Cardiac septum (tissue), 1 donor: ENCODE measurements at places on chromosomes 5 and 9.

DNA sequence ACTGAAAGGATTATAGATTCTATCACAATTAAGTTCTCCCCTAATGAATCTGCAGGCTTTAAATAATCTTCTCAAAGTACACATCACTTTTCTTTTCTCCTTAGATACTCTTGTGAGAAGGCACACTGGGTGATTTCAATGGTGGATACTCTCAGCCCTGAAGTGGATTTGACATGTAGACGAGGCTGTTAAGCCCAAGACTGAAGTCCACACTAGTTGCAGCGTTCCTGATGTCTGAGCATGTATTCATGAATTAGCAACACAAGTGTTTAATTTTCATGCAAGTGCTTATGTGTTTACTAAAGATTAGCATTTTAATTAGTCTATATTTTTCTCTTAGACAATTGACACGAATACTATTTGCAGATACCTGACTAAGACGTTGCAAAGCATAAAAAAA lies 218.9 kb downstream of the TMEM161B start:
- no peak for DNase-seq

DNA sequence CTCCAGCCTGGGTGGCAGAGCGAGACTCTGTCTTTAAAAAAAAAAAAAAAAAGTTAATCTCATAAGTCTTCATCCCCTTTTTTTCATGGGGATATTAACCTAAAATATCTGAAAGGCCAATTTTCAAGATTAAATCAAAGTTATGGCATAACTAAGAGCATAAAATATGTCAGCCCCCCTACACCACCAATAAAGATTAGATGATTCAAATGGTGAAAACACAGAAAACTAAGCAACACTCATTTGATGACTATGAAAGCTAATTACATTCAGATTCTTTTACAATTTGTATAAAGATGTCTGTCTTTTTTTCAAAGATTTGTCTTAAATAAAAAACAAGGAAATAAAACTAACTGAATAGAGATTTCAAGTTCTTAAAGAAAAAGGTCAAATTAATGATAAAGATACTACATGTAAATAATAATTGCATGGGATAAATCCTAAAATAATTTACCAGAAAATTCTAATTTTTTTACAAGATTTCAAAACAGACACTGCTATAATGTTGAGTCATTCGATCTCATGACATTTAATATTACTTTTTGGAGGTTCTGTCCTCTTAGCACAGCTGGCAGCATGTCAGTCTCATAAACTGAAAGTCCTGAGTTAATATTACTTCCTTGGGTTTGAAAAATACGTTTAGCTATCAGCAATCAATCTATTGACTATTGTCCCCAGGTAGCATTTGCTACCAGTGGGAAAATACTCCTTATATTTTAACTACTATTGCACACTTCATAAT lies 112.9 kb downstream of the KIAA0825 start:
- DNase-seq: no peak

- no peak for DNase-seq
These were observed 16.5 kb upstream of the IRX4 start for GRCh38 chr5:1899201-1899600.

- peak; percentile 63 for DNase-seq
These were observed 1.5 kb downstream of the NSMF start for GRCh38 chr9:137457406-137458193.

DNA sequence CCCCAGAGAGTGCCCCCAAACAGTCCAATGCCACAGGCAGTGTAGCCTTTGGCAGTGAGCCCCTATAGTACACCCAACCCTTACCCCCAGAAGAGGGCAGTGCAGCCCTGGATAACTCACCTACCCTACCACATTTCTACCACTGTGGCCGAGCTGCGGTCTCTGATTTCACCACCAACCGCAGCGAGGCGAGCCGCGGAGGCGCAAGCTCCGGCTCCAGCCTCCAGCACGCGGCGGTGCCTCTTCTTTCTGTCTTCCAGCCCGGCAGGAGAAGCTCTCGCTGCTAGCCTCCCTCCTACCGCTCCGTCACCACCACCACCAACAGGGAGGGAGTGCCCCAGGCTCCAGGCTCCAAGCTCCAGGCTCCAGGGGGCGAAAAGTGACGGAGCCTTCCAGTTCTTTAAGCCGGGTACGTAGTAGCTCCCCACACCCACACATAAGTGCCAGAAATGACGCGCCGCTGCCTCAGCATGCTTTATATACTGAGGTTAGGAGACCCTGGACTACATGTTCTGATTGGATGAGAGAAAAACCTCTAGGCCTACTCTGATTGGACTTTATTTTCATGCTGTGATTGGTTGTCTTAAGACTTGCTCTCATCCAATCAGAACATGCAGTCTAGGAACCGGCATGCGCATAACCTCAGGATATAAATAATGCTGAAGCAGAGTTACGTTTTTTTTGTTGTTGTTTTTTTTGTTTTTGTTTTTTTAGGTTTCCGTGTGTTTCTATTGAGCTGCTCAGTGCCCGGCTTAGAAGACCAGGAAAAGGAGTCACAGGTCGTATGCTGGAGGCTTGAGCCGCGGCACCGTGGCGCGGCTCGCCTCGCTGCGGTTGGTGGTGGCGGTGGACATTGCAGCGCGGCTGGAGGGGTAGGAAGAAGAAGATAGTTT lies at the start of gene PCAT7:
Gene PCAT7 (plus strand): TSS at position 645 of the 893 bp plus-strand sequence.
- no peak for DNase-seq

DNA sequence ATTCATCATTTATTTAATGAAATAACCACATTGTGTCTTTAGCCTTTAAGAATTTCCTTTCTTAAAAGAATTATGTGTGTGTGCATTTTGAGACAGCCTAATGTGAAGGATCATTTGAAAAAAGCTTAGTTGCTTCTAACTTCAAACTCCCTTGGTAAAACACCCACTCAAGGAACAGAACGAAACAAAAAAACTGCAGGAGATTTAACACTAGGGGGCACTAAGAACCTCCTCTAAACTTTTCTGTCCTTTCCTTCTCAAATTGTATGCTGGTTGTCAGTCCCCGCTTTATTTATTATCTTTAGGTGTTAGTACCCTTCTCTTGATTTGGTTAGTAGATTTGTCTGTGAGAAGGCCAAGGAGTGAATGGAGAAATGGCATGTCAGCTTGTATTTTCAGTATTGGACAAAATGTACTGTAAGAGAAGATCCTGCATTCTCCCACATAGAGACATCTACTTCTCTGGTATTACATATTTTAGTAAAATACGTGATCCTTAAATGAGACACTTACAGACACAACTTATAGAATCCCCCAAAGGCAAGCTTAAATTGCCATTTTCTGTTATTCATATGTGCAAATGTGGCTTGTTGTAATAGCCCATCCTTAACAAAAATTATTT lies 229.7 kb downstream of the MRPS30 start:
- DNase-seq: no peak

DNA sequence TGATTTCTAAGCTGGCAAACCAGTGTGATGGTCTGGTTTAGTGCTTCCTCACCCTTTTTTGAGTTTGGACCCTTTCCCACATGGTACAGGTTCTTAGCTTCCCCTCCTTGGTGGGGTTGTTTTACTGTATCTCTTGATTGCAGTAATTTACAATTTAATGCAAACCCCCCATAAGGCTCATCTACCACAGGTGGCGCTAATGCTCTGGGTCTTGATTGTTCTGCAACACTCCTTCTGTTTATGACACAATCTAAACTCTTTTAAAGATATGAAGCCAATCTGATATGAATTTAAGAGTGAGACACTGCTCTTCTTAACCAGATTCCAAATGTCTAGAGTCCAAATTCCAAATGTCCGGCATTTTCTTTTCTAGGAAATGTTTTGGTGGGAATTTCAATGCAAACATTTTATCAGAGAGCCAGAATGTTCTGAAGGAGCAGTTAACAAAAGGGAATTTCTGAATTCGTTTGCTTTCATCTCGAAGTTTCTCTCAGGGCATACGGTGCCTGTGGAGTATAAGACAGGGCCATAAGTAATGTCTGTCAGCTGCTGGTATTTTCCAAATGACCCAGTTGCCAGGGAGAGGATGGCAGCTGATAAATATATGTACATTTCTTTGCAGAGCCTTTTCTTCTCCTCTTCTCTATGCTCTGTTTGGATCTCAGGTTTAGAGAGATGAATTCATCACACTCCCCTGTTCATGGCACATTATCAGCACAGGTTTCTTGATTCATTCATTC lies 246.8 kb downstream of the ARHGAP26 start:
- DNase-seq: no peak

DNA sequence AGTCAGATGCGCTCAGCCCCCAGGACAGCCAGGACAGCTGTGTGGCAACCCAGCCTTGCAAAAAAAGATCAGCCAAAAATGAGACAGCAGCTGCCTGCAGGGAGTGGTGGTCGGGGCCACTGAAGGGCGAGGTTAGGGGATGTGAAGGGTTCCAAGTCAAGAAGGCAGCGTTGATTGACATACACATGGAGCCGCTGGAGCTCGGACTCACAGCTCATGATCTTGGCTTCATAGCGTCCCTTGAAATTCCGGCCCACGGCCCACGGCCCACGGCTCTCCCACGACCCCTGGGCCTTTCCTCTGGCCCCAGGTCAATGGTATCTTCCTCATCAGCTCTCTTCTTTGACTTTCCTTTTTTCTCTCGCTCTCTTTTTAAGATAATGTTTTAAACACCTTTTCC lies 390.0 kb upstream of the IRX4 start:
- DNase-seq: peak; percentile 53

- no peak for DNase-seq
These were observed 465.5 kb downstream of the DNAH5 start for GRCh38 chr5:13478831-13479465.

- no peak for DNase-seq
These were observed 428.6 kb downstream of the DMAC1 start for GRCh38 chr9:7370988-7371387.

GRCh38 chr9:87515006-87515405 lies 17.3 kb downstream of the DAPK1 start:
- DNase-seq: no peak

DNA sequence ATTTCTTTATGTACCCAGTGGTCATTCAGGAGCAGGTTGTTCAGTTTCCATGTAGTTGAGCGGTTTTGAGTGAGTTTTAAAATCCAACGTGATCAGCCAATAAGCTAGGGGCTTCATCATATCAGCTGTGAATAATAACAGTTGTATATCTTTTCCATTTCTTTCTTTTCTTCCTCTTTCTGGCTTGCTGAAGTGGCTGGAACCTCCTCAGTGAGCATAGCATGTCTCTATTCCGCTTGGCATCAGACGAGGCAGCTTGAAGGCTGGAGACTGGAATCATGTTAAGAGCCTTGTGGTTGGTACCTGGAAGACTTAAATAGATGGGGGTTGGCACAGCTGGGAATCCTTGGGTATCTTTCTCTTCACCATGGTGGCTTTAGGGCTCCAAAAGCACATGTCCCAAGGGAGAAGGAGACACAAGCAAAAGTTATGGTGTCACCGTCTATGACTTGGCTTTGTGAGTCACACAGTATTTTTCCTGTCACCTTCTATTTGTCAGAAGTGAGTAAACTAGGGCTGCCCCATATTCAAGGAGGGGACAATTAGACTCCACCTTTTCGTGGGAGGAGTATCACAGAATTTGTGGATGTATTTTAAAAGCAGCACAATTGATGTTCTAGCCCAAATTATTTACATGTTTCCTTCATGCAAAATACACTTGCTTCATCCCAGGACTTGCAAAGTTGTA lies 38.0 kb upstream of the RETREG1 start:
- DNase-seq: no peak

DNA sequence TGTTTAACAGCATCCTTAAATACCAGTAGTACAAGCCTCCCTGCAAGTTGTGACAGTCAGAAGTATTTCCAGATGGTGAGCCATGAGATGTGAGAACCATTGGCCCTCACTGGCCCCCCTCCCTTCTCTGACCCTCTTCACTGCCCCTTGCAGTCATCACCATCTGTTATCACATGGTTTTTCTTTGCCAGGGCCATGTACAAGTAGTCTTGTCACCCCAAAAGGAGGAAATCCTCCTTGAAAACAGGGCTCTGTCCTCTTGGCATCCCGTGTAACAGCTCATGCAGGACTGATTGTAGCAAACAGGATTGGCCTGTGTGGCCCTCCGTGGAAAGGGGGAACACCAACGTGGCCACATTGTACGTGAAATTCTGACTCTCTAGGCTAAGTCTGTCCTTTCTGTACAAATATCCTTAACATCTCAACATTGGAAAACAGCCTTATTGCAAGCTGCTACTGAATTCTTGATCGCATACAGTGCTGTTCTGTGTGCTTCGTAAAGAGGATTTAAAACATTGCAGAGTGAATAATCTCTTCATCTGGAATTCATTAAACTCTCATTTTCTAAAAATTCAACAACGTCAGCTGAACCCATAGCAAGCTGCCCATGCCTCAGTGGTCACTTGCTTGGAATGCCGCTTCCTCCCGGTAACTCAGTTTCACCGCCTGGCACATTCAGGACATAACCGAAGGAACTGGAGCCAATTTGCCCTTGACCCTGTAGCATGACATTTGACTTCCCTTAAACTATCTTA lies 171.7 kb downstream of the ATPSCKMT start:
- no peak for DNase-seq

GRCh38 chr5:168989731-168990505 lies 311.0 kb downstream of the SLIT3 start:
- DNase-seq: no peak

DNA sequence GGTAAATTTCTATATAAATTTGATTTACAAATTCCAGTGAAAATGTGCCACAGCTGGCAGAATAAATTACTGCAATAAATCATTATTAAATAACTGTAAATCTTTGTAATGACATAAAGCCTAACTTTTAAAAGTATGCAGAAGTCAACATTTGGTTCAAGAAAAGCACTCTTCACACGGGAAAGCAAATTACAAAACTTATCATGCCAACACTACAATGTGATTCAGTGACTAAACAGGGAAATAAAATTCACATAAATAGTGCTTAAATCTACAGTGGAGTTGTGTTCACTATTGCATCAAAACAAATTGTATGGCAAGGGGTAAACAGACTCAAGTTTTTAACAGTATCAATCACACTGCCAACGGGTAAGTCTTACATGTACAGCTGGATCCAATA lies 117.2 kb downstream of the BNC2 start:
- DNase-seq: no peak

DNA sequence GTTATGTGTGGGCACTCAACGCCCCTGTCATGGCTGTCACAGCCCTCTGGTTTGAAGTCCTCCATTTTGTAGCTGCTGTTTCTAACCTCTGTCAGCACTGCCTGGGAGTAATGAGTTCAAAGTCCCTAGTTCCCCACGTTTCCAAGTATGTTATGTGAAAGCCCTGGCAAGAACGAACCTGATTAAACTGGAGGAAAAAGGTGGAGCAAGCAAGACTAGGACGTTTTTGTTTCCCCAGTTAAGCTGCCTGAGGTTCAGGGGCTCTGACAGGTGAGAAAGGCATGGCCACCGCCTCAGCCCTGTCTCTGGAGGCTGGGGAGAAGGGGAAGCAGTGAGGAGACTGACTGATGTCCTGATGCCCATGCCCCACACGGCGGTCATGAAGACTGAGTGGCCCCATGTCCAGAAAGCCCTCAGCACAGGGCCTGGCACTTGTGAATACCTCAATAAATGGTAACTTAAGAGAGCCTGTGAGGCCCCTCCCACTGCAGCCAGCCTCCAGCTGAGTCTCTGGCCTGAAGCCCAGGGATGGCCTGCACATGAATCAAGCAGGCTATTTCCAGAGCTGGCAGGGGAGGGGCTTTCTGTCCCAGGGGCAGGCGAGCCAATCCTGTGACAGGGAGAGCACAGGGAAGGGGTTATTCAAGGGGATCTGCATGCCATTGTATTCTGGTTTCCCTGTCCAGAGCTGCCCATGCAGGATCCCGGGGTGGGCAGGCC lies 61.8 kb downstream of the PFDN1 start:
- peak; percentile 94 for DNase-seq

- no peak for DNase-seq
These were observed 31.4 kb downstream of the GRIN3A start for GRCh38 chr9:101706997-101707396.
